ENCODE measurements at places on chromosomes 2 and 18.

DNA sequence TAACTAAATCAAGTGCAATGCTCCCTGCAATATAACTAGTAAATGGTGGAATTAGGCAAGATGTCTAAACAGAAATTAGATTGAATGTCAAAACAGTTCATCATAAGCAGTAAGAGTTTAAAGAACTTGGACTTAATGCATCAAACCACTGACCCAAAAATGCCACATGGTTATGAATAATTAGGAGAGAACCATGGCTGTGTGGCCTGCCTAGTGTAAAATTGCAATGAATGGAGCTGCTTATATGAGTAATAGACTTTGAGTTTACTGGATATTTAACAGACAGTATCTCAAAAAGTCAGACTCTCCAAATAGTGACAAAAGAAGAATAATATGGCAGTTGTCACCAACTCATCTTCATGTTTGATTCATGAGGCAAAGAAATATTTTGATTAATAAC lies 101.6 kb upstream of the COL5A2 start:
- H3K27me3 ChIP-seq: no peaks in the 10 kb centered on the region
- no peak overlapping the region for H3K27ac ChIP-seq
- no peak overlapping the region for H3K4me3 ChIP-seq
- no peaks in the 10 kb centered on the region for H3K36me3 ChIP-seq
- no peak for DNase-seq

GRCh38 chr2:76667821-76668271 lies 854.3 kb downstream of the LRRTM4 start:
- peaks cover 6% of the 10 kb centered on the region for H3K4me1 ChIP-seq
- no peak overlapping the region for H3K4me3 ChIP-seq
- H3K27me3 ChIP-seq: no peaks in the 10 kb centered on the region
- DNase-seq: no peak
- H3K27ac ChIP-seq: no peak overlapping the region

DNA sequence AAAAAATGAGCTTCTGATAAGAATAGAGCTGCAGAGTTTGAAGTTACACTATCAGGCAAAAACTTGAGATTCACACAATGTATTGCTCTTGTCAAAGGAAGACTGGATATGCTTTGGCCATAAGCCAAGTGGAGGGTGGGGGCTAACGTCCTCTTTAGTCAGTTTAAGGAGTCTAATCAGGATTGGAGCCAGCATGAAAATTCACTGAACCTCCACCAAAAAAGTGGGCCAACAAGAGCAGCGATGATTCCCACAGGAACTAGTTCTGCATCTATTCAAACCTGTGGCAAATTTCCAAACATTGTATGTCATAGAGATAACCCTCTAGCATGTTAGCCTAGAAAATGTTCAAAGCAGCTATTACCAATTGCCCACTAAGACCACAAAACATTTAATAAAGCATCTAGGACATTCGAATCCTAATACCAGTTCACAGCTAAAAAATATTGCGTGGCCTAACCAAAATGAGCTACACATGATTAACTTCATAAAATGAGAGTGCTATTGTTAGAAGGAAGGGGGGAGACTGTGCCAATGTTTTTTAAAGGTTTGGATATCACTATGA lies 43.5 kb upstream of the TMEM247 start:
- H3K4me3 ChIP-seq: no peak overlapping the region
- DNase-seq: no peak
- no peaks in the 10 kb centered on the region for H3K27me3 ChIP-seq
- peaks cover 6% of the 10 kb centered on the region for H3K4me1 ChIP-seq
- no peaks in the 10 kb centered on the region for H3K36me3 ChIP-seq
- no peak overlapping the region for H3K27ac ChIP-seq

GRCh38 chr18:79915161-79916127 lies 36.0 kb downstream of the SLC66A2 start:
- DNase-seq: peak; percentile 47
- no peaks in the 10 kb centered on the region for H3K4me1 ChIP-seq
- peaks cover 21% of the 10 kb centered on the region for H3K36me3 ChIP-seq

DNA sequence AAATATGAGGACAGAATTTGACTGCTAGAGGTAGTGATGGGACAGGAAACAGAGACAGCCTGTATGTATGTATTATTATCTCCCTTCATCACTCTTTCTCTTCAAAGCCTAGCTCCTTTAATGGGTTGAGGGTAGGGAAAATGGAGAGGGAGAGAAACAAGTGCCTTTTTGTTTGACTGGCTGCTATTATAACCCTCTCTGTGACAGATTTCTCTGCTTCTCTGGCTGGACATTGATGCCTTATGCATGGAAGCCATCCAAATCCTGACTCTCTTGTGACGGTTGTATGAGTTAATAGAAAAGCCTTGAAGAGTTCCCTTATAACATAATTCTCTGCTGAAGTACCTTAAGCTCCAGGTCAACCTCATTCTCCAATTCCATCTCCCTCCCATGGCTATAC lies 118.5 kb upstream of the COL5A2 start:
- no peak overlapping the region for H3K27ac ChIP-seq
- no peaks in the 10 kb centered on the region for H3K4me1 ChIP-seq
- no peaks in the 10 kb centered on the region for H3K36me3 ChIP-seq
- no peak overlapping the region for H3K4me3 ChIP-seq

- H3K4me1 ChIP-seq: no peaks in the 10 kb centered on the region
- peaks cover 6% of the 10 kb centered on the region for H3K27me3 ChIP-seq
- H3K4me3 ChIP-seq: no peak overlapping the region
- H3K36me3 ChIP-seq: no peaks in the 10 kb centered on the region
- no peak overlapping the region for H3K27ac ChIP-seq
- no peak for DNase-seq
Observed at GRCh38 chr2:156826341-156826933, 390.3 kb downstream of the GPD2 start.

DNA sequence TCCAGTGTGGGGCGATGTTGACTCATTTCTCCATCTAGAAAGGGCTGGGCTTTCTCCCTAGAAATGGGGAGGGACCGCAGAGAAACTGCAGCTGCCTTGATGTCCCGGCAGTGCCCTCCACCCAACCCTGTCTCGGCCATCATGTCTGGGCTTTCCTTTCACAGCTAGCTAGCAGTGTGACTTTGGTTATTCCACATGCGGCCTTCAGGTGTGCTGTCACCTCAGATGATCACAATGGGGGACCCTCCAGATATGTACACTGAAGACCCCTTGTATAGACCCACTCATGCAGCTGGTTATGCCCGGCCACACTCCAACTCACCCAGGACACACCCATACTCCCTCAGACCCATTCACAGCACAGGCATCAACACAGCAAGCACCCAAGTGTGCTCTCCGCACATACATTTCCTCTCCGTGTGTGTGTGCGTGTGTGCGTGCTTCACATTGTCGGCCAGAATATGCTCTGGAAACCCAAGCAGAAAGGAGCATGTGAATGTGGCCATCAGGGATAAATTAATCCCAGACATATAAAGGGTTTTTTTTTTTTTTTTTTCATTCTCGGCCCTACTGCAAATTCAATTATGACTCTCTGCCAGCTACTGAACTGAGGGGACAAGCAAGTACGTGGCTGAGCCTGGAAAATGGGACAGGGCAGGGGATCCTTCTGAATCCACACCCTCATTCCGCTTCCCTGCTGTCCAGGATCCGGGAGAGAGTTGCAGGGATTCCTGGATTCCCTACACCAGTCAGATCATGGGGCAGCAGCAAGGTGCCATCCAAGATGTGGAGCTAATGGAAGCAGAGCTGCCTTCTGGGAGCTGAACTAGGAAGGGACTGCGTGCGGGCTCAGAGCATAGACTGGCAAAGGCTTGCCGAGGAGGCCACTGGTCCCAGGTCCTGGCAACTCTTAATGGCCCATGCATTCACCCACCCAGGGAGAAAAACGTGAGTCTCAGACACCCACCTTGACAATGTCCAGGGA lies 240.2 kb downstream of the DYSF start:
- peaks cover 21% of the 10 kb centered on the region for H3K27me3 ChIP-seq
- peaks cover 5% of the 10 kb centered on the region for H3K36me3 ChIP-seq
- DNase-seq: no peak
- no peak overlapping the region for H3K27ac ChIP-seq

GRCh38 chr2:9201185-9201891 lies 5.3 kb upstream of the ASAP2 start:
- no peaks in the 10 kb centered on the region for H3K36me3 ChIP-seq
- DNase-seq: no peak
- H3K27ac ChIP-seq: no peak overlapping the region
- peaks cover 3% of the 10 kb centered on the region for H3K27me3 ChIP-seq

GRCh38 chr2:233363744-233364235 lies 9.5 kb downstream of the DGKD start:
- DNase-seq: no peak
- H3K36me3 ChIP-seq: peaks cover 21% of the 10 kb centered on the region
- no peak overlapping the region for H3K27ac ChIP-seq
- H3K4me1 ChIP-seq: peaks cover 6% of the 10 kb centered on the region

DNA sequence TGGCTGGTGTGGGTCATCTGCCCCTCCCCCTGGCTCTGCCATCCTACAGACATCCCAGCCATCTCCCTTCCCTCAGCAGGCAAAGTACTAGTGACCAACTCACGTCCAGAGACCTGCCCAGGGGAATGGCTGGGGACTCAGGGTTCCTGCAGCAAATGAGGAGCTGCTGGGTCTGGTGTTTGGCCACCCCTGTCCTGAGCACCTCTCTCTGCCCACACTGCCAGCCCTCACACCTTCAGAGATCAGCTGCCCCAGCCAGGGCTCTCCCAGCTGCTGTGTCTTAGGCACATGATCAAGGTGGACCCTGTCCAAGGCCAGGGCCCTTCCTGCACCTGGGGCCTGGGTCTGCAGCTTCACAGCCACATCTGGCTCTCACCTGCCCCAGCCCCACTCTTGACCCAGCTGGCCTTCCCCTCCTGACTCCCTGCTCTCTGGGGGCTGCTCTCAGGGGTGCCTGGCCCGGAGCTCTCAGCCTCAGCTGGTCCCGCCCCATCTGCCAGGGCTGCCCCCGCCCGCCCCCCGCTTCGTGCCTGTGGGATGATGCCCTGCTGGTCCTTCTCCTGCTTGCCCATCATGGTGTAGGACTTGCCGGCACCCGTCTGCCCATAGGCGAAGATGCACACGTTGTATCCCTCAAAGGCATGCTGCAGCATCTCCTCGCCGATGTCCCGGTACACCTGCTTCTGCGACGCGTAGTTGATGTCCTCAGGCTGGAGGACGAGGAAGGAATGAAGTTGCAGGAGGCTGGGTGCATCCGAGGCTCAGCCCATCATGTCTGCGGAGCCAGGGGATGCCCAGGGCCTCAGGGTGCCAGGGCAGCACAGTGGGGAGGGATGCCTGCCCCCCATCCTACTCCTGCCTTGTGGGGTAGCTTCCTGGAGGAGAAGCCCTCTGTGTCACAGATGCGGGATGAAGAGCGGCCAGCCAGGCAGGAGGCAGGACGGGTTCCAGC lies 32.2 kb downstream of the KIF1A start:
- no peak overlapping the region for H3K4me3 ChIP-seq
- H3K36me3 ChIP-seq: no peaks in the 10 kb centered on the region
- no peak overlapping the region for H3K27ac ChIP-seq
- no peaks in the 10 kb centered on the region for H3K27me3 ChIP-seq

DNA sequence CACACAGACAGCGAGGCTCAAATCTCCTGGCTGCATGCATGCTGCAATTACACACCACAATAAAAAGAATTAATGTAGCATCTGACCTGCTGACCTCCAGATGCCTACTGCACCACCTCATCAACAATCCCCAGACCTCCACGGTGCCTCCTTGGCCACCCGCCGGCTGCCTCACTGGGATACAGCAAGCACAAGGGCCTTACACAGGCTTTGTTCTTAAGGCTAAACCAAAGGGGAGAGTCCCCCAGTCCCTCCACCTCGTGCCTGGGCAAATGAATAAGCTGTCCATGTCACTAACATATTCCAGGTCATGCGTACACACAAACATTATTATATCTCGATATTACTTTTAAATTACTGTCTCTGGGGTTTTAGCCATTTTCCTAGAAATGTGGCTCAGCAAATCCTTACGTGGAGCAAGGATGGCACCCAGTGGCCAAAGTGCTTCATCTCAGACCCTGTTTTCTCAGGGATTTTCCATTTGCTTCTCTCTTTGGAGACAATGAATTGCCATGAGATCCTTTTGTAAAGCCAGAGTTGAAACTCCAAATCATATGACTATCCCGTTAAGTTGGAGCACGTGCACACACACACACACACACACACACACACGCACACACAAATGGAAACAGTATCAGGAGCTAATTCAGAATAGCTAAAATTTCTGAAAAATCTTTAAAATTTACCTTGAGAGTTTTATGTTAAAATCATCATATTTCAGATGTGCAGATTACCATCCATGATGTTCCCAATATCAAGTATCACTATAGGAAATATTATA lies 313.8 kb downstream of the PDE11A start:
- peak overlapping the region; percentile 73 for H3K27ac ChIP-seq
- H3K4me1 ChIP-seq: peaks cover 71% of the 10 kb centered on the region
- peaks cover 19% of the 10 kb centered on the region for H3K27me3 ChIP-seq
- no peaks in the 10 kb centered on the region for H3K36me3 ChIP-seq
- H3K4me3 ChIP-seq: peak overlapping the region; percentile 26

GRCh38 chr18:56112013-56112749 lies 524.2 kb upstream of the TCF4 start:
- H3K4me1 ChIP-seq: peaks cover 22% of the 10 kb centered on the region
- no peak overlapping the region for H3K4me3 ChIP-seq
- H3K36me3 ChIP-seq: no peaks in the 10 kb centered on the region

DNA sequence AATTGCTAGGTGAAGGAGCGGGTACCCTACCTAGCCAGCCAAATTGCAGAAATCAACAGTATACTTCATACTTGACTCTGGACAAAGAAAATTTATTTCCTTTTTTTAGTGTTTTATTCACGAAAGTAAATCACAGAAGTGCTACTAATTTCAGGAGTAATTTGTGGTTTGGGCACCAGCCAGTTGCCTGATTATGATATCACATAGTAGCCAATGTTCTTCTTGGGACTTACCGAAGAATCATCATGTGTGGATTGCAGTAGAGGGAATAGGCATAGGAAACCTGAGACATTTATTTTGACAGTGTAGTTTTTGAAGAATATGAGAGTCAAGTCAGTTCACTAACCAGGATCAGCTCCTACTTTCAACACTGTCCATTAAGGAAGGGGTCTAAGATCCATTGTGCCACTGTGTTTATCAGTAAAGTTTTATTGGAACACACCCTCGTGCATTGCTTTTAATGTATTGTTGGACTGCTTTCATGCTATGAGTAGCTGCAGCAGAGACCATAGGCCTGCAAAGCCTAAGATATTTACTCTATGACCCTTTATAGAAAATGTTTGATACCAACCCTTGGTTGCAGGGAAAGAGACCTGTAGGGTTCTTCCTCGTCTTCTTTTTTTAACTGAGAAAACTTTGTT lies 32.1 kb downstream of the TNFRSF11A start:
- H3K4me1 ChIP-seq: no peaks in the 10 kb centered on the region
- no peaks in the 10 kb centered on the region for H3K36me3 ChIP-seq
- no peak for DNase-seq
- no peaks in the 10 kb centered on the region for H3K27me3 ChIP-seq
- no peak overlapping the region for H3K4me3 ChIP-seq
- no peak overlapping the region for H3K27ac ChIP-seq

- DNase-seq: no peak
- no peaks in the 10 kb centered on the region for H3K27me3 ChIP-seq
- H3K27ac ChIP-seq: no peak overlapping the region
- peaks cover 7% of the 10 kb centered on the region for H3K36me3 ChIP-seq
- H3K4me3 ChIP-seq: no peak overlapping the region
Observed at GRCh38 chr2:24861500-24861899, 58.5 kb downstream of the ADCY3 start.

GRCh38 chr2:126614524-126615227 lies 41.3 kb upstream of the GYPC start:
- DNase-seq: no peak
- peaks cover under 1% of the 10 kb centered on the region for H3K27me3 ChIP-seq
- no peaks in the 10 kb centered on the region for H3K36me3 ChIP-seq
- no peaks in the 10 kb centered on the region for H3K4me1 ChIP-seq
- no peak overlapping the region for H3K27ac ChIP-seq

Data from type B pancreatic cell (in vitro differentiated cells).